ENCODE measurements at places on chromosomes 12 and 14.
A peak's percentile ranks its signal among the peaks of the same experiment; 100 is the strongest.

GRCh38 chr14:94395888-94396574 is 7.6 kb upstream of the SERPINA1 start:
- DNase-seq, result no peak

DNA sequence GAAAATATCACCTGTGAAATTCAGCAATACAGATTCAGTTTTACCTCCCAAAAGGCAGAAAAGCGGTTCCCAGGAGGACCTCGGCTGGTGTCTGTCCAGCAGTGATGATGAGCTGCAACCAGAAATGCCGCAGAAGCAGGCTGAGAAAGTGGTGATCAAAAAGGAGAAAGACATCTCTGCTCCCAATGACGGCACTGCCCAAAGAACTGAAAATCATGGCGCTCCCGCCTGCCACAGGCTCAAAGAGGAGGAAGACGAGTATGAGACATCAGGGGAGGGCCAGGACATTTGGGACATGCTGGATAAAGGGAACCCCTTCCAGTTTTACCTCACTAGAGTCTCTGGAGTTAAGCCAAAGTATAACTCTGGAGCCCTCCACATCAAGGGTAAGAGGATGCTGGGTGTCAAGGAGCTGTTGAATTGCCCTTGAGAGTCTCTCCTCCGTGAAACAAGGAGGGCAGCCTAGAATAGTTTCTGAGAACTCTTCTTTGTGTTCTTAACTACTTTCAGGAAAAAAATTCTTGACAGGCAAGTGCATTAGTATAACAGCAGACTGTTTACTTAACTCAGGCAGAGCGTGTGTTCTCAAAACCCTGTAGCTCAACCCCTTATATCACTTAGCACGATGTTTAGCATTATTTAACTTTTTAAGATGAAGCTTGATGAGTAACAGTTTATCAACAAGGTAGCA is 7.7 kb downstream of the TDP1 start:
- DNase-seq, result no peak

DNA sequence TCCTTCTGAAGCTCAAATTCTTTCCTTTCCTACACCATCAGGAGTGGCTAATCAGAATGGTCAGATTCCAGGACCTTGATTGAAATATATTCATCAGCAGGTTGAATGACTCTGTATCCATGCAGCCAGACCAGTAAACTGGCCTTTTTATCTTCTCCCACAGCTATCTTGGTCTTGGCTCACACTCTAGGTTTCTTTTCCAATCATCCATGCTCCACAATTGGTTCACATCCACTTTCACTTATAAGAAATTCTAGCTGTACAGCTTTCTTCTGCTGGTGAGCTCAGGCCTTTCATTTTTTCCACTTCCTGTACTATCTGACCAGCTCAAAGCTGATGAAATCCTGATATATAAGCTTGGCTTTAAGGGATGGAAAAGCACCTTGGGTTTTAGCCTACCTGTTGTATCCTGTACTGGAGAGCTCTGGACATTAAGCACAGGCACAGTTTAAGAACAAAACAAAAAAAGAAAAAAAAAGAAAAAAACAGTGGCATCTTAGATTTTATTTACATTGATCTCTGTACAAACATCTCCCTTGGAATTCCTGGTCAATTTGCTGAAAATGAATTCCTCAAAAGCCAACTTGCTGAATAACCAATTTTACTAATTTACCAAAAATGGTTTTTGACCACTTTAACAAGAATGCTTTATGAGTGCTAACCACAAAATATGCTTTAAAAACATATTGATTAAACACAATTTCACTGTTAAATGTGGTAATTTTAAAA is 91.6 kb upstream of the PAWR start:
- no peak for DNase-seq

DNA sequence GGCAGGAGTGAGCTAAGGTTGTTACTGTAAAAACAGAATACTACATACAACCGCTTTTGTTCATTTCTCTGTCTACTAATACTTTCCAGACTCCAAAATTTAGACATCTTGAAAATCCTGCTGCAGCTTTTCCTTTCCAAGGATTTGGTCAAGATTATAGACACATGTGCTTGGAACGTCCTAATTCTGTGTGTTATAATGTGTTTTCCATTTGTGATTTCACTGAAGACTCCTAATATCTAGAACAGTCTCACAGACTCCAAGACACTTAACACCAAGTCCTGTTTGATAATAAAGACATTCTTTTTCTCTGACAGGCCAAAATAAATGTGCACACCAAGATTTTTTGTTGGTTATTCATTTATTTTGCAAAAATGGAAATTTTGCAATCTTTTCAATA is 41.8 kb upstream of the TMTC2 start:
- DNase-seq, result no peak

DNA sequence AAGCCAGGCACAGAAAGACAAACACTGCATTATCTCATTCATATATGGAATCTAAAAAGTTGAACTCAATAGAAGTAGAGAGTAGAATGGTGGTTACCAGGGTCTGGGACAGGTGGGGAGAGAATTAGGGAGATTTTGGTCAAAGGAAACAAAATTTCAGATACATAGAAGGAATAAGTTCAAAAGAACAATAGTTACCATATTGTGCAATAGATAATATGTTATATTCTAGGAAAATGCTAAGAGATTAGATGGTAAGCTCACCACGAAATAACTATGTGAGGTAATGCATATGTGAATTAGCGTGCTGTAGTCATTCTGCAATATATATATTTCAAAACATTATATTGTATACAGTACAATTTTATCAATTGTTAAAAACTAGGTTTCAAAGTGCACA is 442.5 kb downstream of the KCNH5 start:
- no peak for DNase-seq

DNA sequence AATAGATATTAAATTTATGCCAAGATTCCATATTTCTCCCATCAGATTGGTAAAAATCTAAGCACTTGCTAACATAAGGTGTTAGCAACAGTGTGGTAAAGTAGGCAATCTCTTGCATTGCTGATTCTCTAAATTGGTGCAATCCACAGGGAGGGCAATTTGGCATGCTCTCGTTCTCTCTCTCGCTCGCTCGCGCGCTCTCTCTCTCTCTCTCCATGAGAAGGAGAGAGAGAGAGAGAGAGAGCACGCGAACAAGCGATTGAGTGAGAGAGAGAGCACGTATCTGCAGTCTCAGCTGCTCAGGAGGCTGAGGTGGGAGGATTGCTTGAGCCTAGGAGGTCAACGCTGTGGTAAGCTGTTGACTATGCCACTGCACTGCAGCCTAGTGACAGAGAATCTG is 25.9 kb downstream of the PSEN1 start:
- no peak for DNase-seq

GRCh38 chr12:124678421-124678893 is 111.0 kb upstream of the NCOR2 start:
- no peak for DNase-seq

- no peak for DNase-seq
Observed at GRCh38 chr14:79111987-79112501, 941.9 kb downstream of the NRXN3 start.

DNA sequence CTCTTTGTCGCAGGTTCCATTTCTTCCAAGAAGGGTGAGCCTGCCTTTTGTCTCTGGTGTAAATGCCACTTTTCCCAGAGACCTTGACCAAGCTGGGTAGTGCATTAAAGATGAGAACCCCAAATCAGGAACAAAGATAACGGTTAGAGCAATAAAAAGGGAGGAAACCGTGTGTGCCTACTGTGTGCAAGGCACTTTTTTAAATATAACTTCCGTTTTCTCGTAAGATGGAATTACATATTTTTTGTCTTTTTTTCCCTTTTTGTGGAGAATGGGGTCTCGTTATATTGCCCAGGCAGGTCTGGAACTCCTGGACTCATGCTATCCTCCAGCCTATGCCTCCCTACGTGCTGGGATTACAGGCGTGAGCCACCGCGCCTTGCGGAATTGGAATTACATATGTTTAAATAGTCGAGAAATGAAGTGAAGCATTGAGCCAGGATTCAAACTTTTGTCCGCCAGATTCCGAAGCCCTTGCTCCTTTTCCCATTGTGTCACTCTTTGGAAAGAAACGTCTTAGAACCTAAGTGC is 506 bp upstream of the NABP2 start:
- no peak for DNase-seq

DNA sequence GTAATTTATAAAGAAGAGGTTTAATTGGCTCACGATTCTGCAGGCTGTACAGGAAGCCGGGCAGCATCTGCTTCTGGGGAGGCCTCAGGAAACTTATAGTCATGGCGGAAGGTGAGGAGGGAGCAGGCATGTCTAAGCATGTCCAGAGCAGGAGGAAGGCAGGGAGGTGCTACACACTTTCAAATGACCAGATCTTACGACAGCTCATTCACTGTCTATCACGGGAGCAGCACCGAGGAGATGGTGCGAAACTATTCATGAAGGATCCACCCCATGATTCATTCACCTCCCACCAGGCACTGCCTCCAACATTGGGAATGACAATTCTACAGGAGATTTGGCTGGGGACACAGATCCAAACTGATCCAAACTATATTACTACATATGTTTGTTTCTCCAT is 10.0 kb downstream of the SFSWAP start:
- no peak for DNase-seq

- no peak for DNase-seq
Observed at GRCh38 chr12:14315501-14315900, 50.0 kb upstream of the ATF7IP start.

- no peak for DNase-seq
Observed at GRCh38 chr12:46276756-46277155, 7.9 kb upstream of the SLC38A1 start.

GRCh38 chr12:52202361-52203078 is 10.7 kb upstream of the KRT80 start:
- no peak for DNase-seq

DNA sequence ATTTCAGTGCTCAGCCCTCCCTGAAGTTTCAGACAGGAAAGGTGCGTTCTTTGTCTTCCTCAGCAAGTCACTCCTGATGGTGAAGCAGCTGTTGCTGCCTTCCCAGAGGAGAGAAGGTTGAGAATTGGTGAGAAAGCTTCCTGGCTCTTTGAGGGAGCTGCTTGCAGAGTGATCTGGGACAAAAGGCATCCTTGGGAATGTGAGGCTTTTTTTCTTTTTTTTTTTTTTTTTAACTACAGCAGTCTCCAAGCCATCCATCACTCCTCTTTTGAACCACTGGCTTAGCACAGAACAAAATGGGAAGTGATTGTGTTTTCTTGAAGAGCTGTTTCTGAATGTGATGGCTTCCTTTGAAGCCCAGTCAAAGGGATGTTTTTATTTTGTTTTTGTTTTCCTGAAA is 120.4 kb upstream of the LRIG3 start:
- peak; percentile 52 for DNase-seq

DNA sequence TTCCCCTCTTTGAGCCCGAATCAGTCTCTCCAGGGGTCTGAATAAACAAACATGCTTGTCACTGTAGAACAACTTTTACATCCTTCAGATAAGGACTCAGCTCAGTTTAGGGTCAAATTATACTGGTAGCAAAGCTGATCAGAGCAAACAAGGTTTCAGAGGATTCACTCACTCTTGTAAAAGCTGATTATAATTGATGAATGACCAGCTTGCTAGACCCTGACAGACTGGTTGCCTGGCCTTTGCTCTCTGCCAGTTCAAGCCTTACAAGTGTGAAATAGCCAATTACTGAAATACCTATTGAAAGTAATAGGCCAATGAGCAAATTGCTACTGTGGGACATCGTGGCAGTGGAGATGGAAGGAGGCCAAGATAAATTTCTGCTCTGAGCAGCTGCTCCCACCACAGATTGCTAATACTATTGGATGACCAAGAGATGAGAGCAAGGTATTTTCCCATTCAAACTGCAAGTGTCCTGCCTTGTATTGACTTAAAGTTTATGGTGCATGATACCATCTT is 177.6 kb downstream of the PDZRN4 start:
- DNase-seq, result peak; percentile 33

DNA sequence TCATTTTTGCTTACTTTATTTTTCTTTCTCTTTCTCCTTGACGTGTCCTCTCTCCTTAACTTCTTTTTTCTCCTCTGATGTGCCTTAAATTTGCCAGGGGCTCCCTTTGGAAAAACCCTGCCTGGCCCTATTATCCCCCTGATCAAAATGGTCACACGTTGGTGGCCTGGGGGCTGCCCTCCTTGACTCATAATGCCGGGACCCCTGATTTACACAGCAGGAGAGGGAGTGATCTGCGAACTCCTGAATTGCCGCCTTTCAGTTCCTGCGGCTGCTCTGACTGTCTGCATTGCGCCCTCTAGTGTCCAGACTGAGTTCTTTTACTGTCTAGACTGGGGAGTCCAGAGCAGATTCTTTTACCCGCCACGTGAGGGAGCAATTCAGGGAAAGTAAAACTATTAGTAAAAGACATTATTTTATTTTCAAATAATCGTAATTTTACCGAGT is 44.8 kb upstream of the GZMB start:
- DNase-seq, result peak; percentile 44

DNA sequence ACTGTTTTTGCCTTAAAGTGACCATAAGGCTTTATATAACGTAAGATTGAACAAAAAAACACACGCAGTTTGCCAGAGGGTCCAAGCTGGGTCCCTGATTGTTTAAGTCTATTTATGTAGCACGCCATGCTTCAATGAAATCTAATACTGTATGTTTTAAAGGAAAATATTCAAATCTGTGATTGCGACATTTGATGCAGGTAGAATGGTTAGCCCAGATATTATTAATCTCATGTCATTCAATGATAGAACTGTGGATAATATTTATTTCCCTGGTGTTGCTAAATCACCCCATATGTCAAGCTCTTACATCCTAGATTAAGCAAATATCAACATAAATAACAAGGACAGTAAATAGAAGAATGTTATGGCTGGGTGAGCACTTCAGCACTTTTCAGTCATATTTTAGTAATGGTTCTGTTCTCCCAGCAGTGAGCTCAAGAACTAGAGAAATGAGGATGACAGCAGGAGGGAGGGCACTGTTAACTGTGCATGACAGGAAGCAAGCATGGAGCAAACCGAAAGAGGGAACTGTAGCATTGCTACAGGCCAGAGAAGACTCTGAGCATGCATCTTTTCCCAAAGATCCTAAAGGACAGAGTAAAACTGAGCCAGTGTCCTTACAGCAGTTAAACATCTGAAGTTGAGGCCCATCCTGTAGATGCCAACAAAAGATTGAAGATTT is 465.7 kb upstream of the MGAT4C start:
- no peak for DNase-seq

DNA sequence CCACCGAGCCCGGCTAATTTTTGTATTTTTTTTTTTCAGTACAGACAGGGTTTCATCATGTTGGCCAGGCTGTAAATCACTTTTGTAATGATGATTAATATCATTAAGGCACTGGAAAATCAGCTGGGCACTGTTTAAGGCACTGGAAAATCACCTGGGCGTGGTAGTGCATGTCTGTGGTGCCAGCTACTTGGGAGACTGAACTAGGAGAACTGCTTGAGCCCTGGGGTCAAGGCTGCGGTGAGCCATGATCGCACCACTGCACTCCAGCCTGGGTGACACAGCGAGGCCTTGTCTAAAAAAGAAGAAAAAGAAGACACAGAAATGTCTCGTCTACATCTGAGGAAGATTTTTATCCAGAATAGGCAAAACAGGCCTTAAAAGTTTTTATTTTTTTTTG is 12.7 kb downstream of the SLC11A2 start:
- no peak for DNase-seq

DNA sequence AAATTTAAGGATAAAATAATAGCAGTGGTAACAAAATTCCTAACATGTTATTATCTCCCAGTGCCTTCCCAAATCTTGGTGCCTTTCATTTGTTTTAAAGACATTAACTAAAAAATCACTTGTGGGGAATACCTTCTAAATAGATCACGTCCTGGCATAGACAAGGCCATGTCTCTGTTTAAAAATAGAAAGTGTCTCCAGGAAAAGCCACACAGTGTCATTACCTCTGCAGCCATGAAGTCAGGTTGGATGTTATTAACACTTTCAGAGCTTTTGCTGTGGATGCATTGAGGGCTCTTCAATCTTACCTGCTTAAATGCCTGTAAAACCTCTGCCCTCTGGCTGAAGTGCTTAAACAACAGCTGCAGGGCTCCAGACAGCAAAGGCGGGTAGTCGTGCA is 211.1 kb downstream of the ITPR2 start:
- no peak for DNase-seq
